ENCODE measurements at places on chromosomes 1 and 21.
A peak's percentile ranks its signal among the peaks of the same experiment; 100 is the strongest.

- DNase-seq: no peak
These were observed 21.6 kb upstream of the TRAF5 start for GRCh38 chr1:211305044-211305443.

- no peak for DNase-seq
These were observed 42.4 kb downstream of the DOP1B start for GRCh38 chr21:36199021-36199420.

GRCh38 chr1:163291461-163291860 lies 30.3 kb upstream of the NUF2 start:
- no peak for DNase-seq

- DNase-seq: peak; percentile 65
These were observed 55.8 kb downstream of the SLC45A1 start for GRCh38 chr1:8373581-8374241.

- DNase-seq: no peak
These were observed 471.7 kb upstream of the ADGRL2 start for GRCh38 chr1:81329041-81329440.
